ENCODE measurements at places on chromosomes 11 and 22.

DNA sequence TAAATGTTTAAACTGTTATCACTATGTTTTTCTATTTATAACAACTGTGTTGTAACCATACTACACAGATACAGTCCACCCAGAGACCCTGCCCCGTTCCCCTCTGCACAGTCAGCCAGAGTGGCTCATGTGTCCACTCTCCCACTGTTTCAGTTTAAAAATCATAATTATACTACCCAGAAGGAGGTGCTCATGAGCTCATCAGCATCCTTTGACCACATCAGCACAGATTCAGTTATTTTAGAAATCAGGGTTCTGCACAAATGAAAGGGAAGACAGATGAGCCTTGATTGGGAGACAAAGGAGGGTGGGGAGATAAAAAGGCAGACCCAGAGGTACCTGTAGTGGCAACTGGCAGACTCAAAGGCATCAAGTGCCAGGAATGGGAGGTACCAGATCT, 124.3 kb downstream of the RCN1 start:
- DNase-seq, result no peak

DNA sequence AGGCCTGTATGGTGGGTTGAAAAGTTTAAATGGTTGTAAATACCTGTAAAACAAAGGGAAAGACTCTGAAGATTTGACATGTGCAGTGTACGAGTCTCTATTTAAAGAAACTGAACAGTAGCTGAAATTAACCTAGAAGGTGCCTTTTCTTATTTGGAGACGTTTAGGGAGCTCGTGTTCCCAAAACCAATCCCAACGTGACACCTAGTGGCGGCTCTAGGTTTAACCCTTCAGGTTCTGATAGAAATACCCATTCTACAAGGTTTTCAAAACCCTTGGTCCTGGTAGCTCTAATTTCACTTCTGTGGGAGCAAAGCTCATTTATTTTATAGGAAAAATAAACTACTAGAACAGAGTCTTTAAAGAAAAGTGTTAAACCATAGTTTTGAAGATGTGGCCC, 258.3 kb downstream of the LRRC4C start:
- no peak for DNase-seq

GRCh38 chr11:102430158-102430836, 22.3 kb downstream of the TMEM123 start:
- no peak for DNase-seq

DNA sequence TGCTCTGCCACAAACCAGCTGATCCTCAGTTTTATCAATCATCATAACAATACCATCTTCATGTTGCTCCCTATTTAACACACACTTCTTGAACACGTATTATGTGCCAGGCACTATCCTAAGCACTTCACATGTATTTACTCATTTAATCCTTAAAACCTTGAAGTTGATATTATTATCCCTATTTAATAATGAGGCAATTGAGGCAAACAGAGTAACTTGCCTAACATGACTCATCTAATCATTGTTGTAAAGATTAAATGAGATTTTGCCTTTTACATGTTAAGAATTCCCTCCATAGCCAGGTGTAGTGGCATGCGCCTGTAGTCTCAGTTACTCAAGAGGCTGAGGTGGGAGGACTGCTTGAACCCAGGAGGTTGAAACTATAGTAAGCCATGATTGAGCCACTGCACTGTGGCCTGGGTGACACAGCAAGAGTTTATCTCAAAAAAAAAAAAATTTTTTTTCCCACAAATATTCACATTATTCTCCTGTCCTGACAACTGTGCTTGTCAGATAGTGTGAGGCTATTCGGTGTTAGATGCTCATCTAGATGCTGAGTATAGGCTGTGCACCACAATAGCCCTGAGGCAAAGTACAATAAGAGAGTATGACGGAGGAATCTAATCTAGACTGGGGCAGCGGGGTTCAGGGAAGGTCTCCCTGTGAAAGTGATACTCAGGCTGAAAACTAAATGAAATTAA, 13.4 kb downstream of the CKAP5 start:
- no peak for DNase-seq

GRCh38 chr11:88398791-88399570, 61.4 kb upstream of the CTSC start:
- no peak for DNase-seq

DNA sequence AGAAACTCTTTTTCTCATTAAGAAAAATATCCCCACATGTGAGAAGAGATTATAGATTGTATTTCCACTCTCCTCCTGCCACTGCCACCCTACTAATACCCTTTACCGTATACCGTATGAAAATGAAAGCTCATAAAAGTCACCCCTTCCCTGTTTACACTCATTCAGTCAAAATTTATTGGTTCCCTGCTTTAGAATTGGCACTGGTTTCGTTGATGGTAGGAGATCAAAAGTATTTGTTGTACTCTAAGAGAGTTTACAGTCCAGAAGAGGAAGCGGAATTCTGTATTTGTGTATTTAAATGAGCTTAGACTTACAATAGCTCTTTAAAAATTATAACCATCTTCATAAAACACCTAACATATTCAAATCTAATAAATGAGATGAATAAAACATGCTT, 68.2 kb downstream of the BBOX1 start:
- no peak for DNase-seq

- no peak for DNase-seq
Measured at GRCh38 chr22:26431261-26431995, 2.4 kb downstream of the ASPHD2 start.

- DNase-seq, result no peak
Measured at GRCh38 chr22:37870273-37870672, 21.1 kb downstream of the EIF3L start.

- no peak for DNase-seq
Measured at GRCh38 chr11:14455648-14456430, 43.8 kb downstream of the COPB1 start.

DNA sequence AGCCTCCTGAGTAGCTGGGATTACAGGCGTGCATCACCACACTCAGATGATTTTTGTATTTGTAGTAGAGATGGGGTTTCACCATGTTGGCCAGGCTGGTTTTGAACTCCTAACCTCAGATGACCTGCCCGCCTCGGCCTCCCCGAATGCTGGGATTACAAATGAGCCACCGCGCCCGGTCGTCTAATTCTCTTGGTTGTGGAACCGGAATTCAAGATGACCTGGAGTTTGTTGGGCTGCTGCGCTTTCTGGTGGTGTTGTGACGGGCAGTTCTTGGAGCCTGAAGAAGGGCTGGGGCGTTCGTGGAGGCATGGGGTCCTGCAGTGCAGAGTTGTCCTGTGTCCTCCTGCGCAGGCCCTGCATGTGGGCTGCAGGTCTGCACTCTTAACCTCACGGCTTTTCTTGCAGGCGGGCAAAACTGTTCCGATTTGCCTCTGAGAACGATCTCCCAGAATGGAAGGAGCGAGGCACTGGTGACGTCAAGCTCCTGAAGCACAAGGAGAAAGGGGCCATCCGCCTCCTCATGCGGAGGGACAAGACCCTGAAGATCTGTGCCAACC, 4.9 kb upstream of the TRMT2A start:
- DNase-seq, result no peak

DNA sequence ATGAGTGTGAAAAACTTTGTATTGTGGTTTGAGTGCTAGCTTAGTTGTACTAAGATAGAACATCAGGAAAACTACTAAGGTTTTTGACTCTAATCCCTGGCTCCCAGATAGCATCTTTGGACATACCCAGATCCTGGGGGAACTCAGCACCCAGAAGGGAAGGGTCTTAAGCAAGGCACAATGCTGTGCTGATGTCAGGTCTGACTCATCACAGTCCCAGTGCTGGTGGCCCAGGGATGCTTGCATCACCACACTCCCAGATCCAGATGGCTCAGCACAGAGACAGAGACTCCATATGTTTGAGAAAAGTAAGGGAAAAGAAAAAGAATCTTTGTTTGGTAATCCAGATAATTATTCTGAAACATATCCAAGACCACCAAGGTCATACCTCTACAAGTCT, 18.3 kb upstream of the OR56A3 start:
- DNase-seq, result no peak

Measured in AG04449 (cell line).